ENCODE measurements at places on chromosomes 1 and 21.

- DNase-seq: no peak
Observed at GRCh38 chr1:100354971-100355394, 2.7 kb downstream of the CDC14A start.

GRCh38 chr21:34202553-34203372 is 129.4 kb downstream of the MRPS6 start:
- DNase-seq: no peak

GRCh38 chr1:178146436-178146835 is 52.5 kb downstream of the RASAL2 start:
- DNase-seq: no peak

GRCh38 chr1:17795081-17795809 is 40.1 kb downstream of the ACTL8 start:
- no peak for DNase-seq

GRCh38 chr1:116918714-116919357 is 9.1 kb downstream of the PTGFRN start:
- DNase-seq: no peak

- DNase-seq: no peak
Observed at GRCh38 chr1:65206836-65207235, 58.8 kb downstream of the AK4 start.

DNA sequence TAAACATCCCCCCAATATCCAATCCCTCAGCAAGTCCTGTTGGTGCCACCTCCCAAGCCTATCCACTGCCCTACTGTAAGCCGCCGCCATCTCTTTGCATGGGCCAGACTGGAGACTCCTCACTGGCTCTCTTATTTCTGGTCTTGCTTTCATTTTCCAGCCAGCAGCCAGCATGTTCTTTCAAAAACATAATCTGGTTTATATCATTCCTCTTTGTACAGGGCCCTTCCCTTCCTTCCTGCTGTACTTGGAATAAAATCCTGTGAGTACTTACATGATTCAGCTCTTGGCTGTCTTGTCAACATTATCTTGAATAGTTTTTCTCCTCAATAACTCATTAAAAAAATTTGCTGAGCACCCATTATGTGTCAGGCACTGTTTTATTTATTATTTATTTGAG is 28.2 kb downstream of the TLR5 start:
- no peak for DNase-seq

- DNase-seq: no peak
Observed at GRCh38 chr1:74504933-74505512, 7.4 kb downstream of the LRRC53 start.

DNA sequence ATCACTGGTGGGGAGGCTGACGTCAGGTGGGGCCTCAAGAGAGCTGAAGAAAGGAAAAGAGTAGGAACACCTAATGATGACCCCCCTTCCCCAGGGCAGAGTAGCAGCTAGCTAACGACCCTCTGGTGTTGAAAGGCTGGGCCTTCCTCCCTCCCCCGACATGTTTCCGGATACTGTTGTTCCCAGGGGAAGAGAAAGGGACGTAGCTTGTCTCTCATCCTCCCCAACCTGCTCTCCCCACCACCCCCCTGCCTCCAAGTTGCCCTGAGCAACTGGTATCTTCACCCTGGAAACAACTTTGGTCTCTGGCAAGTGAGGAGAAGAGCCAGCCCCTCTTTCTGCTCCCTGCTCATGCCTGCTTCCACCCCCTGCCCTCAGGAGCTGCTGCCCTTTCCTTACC is 2.4 kb downstream of the SEMA6C start:
- no peak for DNase-seq

- DNase-seq: no peak
Observed at GRCh38 chr1:95440511-95440910, 206.5 kb downstream of the RWDD3 start.

GRCh38 chr1:110581682-110582145 is 24.4 kb downstream of the KCNA2 start:
- no peak for DNase-seq

DNA sequence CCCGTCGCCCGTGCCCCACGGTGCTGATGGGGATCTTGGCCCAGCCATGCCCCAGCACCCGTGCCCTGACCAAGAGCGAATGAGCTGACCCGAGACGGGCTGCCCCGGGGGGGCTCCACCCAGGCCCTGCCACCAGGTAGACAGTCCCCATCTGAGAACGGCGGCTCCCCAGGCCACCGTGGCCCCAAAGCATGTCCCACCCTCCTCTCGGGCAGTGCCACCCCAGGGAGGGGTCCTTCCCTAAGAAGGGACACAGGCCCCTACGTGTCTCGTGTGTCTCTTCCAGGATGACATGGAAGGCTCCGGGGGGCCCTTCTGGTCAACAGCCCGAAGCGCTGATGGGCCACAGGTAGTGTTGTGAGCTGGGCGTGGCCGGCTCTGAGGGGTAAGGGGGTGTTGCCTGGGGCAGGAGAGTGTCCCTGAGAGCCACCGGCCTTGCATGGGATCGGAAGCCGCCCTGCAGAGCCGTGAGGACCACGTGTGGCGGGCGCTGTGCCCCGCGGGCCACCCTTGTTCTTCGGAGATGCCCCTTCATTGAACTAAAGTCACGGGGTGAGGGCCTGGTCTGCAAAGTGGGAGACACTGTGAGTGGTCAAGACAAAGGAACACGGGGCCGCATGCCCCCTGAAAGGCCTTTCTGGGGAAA is 55.0 kb downstream of the SLC19A1 start:
- no peak for DNase-seq

DNA sequence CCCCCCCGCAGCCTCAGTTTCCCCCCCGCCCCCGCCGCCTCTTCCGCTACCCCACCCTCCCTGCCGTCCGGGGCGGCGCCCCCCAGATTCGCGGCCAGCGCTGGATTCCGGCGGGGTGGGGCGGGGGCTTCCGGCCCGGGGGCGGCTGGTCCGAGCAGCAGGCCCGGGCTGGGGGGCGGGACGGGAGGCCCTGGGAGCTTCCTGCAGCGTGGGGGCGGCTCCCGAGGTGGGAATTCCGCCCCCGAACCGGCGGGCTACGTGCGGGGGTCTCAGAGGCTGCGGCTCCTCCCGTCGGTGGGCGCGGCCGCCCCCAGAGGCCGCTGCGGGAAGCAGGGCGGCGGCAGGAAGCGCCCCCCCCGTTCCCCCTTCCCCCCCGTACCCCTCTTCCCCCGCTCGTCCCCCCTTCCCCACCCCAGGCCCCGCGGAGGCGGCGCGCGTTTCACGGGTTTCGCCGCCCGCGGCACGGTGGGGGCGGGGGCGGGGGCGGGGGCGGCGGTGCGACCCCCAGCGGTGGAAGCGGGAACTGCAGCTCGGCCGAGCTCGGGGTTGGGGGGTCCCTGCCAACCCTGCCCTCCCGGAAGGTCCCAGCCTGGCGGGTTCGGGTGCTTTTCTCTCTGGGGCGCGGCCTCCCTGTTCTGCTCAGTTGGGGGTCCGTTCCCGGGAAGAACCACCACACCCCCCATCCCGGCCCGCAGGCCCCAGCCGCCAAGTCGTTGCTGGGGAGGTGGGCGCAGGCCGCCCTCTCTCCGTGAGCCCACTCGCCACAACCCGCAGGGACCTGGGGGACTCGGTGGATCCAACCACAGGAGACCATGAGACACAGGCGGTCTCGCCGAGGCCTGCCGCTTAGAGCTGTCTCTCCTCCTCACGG is 76.3 kb downstream of the MORN1 start:
- peak; percentile 53 for DNase-seq

DNA sequence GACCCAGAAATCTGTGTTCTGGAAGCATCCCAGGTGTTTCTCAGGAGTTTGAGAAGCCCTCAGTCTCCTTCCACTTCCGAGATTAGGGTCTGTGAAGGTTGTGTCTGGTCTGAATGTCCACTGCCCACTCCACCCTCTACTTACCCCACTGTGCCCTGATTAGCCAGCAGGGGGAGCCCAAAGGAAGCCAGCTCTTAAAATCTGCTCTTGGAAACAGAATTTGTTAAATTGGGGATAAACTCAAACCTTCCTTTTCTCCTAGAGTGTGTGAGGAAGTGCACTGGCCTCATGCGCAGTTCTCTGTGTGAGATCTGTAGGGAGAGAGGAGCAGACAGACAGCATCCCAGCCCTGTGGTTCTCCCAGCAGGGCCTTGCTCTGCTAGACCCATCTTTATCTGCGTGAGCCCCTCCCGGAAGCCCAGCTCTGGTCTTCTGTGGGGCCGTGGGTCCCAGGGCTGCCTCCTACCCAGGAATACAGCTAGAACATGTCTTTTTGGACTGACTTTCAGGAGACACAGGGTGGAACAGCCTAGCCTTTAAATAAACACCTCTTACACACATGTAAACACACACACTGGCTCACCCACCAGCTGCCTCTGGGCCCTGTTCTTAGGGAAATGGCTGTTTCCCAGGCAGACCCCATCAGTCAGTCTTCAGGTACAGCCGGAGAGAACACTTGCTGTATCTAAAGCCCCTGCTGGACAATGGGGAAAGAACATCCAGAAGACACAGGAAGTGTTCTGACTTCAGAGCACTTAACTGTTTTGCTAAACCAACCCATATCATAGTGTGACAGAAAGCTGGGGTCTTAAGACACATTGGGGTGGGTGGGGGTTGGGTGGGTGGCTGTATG is 52.2 kb downstream of the SMYD2 start:
- no peak for DNase-seq

GRCh38 chr1:157490467-157491165 is 61.7 kb downstream of the FCRL5 start:
- DNase-seq: no peak

DNA sequence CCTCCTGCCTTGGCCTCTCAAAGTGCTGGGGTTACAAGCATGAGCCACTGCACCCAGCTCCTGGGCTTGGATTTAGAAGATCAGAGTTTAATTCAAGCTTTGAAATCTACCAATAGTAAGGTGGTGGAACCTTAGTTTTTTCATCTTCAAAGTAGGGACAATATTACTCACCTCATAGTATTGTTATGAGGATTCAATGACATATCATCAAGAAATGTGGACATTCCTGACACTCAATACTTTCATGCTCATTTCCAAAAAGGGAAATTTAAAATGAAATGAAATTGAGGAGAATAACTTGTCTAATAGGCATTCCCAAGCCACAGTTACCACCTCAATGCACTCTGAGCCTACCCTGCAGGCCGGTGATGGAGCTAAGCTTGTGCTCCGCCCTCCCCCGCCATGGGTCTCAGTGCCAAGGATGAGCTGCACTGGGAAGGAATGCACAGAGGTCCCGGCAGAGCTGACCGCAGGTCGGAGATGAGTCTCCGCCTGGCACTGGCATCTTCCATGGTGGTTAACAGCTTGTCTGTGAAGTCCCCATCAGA is 56.5 kb upstream of the BCAR3 start:
- no peak for DNase-seq

GRCh38 chr1:53293123-53293522 is 34.7 kb downstream of the LRP8 start:
- DNase-seq: no peak

GRCh38 chr1:222357252-222357651 is 190.7 kb downstream of the HHIPL2 start:
- DNase-seq: no peak

GRCh38 chr1:155253208-155253607 is 2.1 kb downstream of the ENTREP3 start:
- DNase-seq: no peak

GRCh38 chr1:178188306-178188705 is 94.4 kb downstream of the RASAL2 start:
- DNase-seq: no peak

GRCh38 chr1:224433041-224433691 is 1.4 kb downstream of the WDR26 start:
- DNase-seq: no peak

DNA sequence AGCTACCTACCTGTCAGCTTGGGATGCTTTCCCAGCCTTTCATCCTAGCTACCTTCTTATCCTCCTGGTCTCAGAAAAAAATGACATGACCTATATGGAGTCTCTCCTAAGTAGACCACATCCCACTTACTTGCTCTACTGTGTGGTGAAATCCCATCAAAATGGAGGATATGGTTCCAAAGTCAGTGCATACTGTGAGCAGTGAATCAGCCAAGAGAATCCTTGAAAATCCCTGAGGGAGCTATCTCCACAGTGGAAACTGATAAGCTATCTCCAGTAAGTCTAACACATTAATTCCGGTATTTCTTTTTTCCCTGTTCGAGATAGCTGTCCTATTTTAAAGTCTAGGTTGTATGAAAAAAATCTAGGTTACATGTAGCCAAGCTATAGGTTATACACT is 189.7 kb downstream of the FGGY start:
- DNase-seq: no peak

DNA sequence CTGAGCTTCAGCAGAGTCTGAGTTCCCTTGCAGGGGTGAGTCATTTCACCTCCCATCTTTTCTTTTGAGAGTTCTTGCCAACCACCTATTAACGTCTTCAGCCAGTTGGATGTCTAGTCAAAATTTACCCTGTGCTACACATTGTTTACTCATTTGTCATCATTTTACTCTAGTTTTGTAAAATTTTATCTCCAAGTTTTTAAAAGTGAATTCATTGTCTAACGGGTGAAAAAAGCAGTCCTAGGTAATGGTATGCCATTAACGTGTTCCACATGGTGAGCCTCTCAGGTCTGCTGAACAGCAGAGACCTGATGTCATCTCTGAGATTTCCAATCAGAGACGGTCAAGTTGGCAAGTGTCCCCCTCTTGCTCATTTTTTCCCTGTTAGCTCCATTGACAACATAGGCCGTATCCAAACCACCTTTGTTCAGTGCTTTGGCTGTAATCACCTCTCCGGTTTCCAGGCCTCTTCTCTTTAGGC is 85.4 kb downstream of the TBX15 start:
- no peak for DNase-seq

DNA sequence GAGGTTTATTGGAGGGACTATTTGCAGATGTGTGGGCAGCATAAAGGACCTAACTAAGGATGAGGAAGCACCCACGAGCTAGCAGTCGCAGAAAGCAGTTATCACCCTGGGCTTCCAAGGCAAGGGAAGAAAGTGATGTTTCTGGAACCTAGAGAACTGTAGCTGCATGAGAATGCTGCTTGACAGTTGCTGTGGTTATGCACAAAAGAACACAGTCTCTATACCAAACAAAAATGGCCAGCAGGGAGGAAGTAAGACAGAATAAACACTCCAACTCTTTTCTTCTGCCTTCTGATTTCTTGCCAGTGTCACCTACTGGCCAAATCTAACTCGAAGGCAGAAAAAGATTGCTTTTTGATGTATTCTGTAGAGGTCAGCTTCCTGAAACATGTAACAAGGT is 190.2 kb downstream of the RASAL2 start:
- no peak for DNase-seq

DNA sequence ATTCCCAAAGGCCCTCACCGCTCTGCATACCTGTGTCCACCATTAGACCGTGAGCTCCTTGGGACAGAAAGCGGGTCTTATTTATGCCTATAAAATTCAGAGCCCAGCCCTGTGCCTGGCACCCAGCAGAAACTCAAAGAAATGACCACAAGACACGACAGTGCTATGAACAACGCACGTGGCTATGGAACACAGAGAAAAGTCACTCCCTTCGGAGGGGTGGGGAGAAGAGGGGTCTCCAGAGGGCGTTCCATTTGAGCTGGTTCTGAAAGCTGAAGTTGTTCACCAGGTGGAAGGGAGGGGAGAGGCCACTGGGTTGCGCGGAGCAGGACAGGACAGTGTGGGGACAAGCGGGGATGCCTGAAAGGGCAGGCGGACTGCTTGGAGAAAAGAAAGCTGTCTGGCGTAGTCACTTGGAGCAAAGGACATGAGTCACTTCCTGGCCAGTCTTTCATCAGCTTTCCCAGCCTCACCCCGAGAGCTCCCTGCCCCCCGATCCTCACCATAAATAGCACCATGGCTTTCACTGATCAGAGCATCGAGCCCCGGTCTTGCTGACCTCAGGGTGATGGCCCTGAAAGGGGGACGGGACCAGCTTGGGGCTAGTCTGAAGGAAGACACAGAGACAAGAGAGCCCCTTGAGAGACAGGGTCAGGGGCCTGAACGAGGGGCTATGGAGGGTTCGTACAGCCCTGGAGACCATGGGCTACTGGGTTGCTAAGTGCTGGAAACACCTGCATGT is 28.5 kb downstream of the ECE1 start:
- DNase-seq: no peak
